Muscle of back (tissue), 13 donors: ENCODE measurements at places on chromosomes 6 and 20.

GRCh38 chr6:383856-384255 lies 7.7 kb upstream of the IRF4 start:
- DNase-seq = no peak

DNA sequence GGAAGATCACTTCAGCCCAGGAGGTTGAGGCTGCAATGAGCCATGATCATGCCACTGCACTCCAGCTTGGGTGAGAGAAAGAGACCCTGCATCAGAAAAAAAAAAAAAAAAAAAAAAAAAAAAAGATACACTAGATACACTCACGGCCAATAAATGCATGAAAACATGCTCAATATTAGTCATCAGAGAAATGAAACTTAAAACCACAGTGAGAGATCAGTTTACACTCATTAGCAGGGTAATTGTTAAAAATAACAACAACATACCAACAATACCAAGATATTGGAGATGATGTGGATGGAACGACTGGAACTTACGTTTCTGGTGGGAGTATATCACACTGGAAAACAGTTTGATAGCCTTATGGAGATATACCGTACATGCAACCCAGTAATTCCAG lies 29.9 kb downstream of the HS3ST5 start:
- DNase-seq = no peak

GRCh38 chr20:56656632-56657031 lies 27.5 kb downstream of the TFAP2C start:
- DNase-seq = no peak

DNA sequence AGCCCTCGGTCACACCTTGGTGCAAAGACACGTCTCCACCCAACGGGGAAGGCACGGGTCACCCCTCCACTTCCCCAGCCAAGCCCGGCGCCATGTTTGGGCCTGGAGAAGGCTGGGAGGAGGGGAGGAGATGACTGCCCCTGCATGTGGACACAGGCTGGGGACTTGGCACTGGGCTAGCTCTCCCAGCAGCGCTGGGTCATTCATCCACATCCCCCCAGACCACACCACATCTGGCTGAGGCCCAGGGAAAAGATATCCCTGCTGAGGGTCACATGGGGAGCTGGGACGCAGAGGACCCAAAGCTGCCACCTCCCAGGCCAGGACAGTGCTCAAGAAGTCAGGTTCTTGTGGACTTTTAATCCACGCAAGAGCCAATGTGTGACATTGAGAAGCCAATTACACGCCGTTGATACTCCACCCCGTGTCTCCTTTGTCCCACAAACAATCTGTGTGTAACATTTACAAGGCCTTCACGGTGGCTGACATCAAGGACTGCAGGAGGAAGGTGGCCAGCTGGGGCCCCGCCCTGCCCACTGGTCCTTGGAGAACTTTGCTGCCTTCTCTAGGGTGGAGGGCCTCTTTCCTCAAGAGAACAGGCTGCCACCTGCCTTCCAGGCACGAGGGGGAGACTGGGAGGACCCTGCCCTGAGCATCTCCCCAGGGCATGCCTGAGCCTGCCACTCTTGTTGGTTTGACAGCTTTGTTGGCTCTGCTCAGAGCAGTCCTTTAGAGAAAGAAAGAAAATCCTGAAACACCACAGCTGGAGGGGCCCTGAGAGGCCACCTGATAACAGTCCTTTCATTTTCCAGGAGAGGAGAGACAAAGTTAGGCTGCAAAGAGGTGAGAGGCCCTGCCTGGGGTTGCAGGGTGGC lies 5.3 kb upstream of the IP6K3 start:
- DNase-seq = no peak

GRCh38 chr6:108690326-108691049 lies 129.8 kb downstream of the FOXO3 start:
- no peak for DNase-seq

GRCh38 chr20:49171909-49172308 lies 16.2 kb downstream of the STAU1 start:
- DNase-seq = peak; percentile 12

DNA sequence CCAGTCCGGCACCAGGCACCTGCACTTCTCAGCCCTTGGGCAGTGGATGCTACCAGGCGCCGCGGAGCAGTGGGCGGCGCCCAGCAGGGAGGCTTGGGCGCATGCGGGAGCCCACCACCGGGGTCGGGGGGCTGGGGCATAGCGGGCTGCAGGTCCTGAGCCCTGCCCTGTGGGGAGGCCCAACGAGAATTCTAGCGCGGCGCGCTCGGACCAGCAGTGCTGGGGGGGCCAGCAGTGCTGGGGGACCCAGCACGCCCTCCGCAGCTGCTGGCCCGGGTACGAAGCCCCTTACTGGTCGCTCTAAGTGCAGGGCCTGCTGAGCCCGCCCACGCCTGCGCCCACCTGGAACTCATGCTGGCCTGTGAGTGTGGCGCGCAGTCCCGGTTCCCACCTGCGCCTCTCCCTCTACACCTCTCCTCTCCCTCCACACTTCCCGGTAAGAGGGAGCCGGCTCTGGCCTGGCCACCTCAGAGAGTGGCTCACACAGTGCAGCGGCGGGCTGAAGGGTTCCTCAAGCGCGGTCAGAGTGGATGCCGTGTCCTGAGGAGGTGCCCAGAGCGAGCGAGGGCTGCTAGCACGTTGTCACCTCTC lies 28.5 kb upstream of the SERPINB1 start:
- no peak for DNase-seq

GRCh38 chr6:20309186-20309585 lies 92.5 kb upstream of the E2F3 start:
- no peak for DNase-seq

DNA sequence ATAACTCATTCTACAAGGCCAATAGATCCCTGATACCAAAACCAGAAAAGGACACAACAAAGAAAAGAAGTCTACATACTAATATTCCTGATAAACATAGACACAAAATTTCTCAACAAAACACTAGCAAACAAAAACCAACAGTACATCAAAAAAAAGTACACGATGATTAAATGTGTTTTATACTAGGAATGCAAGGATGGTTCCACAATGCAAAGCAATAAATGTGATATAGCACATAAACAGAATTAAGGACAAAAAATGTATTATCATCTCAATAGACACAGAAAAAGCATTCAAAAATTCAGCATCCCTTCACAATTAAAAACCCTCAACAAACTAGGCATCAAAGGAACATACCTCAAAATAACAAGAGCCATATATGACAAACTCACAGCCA lies 23.2 kb downstream of the TREM1 start:
- DNase-seq = no peak

- DNase-seq = no peak
Observed at GRCh38 chr6:100574836-100575235, 110.1 kb upstream of the SIM1 start.

- DNase-seq = no peak
Observed at GRCh38 chr6:127201321-127201720, 65.3 kb upstream of the RNF146 start.

- DNase-seq = no peak
Observed at GRCh38 chr20:46127396-46128010, 9.4 kb downstream of the CD40 start.

GRCh38 chr6:84379142-84379541 lies 151.7 kb upstream of the CEP162 start:
- DNase-seq = no peak

- DNase-seq = no peak
Observed at GRCh38 chr6:311679-312220, 19.5 kb downstream of the DUSP22 start.

DNA sequence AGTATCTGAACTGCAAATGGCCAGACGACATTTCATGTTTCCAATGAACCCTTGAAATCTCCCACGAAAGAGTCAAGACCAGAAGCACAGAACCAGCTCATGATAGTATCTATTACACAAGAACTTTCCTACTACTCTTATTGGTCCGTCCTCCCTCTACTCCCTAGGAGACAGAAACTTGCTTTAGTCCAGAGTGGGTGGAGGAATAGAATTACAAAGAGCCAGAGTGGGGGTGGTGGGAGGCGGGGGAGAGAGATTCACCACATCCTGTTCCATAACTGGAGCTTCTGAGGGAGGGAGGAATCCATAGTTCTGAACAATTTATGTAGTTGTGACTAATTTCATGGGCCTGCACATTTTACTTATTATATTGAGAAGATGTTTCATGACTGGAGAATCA lies 18.5 kb upstream of the WFDC10A start:
- DNase-seq = no peak
